ENCODE measurements at places on chromosomes 5 and 9. TPM values are rescaled to one million over a fixed set of nuclear protein-coding genes. Genes with fewer than 3 reads are reported as not detected.

IFNK gene
- total RNA-seq = not detected

DAB2 gene
- total RNA-seq = 61.6 TPM

CORO2A gene
- 56.5 TPM for total RNA-seq

SLC45A2 gene
- total RNA-seq = 0.73 TPM

PTPN3 gene
- total RNA-seq = 27.7 TPM

Measured in left colon (tissue), 2 donors.